ENCODE measurements at places on chromosomes 12 and 14.

- no peak for ATAC-seq
Observed at GRCh38 chr12:19933924-19934323, 434.4 kb upstream of the PDE3A start.

- no peak for ATAC-seq
Observed at GRCh38 chr12:127024791-127025190, 1242.2 kb upstream of the TMEM132C start.

DNA sequence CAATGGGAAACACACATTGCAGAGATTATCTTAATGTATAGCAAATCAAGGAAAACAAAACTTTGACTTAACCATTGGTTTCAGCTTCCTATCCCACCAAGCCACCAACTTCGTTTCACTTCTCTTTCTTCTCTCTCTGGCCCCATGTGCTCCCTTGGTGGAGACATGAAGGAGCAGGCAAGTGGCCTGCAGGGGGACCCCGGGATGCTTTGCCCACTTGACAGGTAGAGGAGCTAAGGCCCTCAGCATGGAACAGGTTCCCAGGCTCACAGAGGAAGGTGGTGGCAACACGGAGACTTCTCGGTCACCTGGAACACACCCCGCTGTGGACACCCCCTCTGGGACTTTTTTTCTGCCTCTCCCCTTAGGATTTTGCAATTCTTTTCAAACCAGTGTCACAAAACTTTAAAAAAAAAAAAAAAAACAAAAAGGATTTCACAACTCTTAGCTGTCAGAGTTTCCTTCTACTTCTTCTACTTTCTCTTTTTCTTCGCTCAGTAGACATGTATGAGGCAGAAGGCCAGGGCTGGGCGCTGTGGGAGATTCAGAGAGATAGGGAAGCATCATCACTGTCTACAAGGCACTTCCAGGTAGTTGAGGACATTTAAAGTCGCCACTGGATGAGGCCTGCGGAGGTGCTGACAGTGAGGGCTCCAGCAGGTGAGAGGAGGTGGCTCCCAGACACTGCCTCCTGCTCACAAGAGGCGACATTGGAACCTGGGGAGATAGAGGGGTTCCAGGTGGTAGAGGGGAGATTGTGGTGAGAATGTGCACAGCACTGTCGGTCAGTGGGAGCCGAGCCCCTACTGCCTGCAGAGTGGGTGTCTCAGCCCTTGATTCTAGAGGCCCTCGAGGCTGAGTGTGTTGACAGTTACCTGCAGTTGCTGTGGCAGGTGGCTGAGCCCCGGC lies 119.6 kb downstream of the GCH1 start:
- peak; percentile 48 for ATAC-seq

GRCh38 chr12:110498984-110499706 lies 2.8 kb downstream of the VPS29 start:
- no peak for ATAC-seq

DNA sequence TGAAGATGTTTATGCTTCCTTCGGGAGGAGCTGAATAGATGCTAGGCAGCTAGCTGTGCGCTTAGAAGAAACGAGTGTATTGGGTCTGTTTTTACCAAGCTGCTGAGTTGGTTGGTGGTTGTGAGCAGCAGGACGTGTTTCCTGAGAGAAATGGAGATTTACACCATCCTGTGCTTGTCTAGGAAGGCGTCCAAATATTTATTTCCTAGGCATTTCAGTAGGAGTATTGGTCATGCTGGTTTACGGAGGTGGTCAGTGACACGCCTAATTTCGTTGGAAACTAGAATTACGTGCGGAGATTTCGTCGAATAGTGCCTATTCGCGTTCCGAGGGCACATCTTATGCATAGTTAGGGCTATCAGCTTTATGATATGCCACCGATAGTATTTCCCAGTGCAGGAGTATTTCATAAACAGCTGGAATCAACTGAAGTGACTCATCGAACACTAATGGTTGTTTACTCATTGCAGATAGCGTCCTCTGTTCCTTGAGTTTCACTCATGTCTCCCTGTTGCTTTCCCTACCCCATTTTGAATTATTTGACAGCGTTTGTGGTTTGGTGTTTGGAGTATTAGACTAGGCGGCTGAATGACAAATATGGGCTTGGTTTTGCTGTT lies 780 bp downstream of the TBC1D15 start:
- ATAC-seq: peak; percentile 49

- ATAC-seq: peak; percentile 66
Observed at GRCh38 chr12:105882404-105882803, 256.4 kb downstream of the NUAK1 start.

DNA sequence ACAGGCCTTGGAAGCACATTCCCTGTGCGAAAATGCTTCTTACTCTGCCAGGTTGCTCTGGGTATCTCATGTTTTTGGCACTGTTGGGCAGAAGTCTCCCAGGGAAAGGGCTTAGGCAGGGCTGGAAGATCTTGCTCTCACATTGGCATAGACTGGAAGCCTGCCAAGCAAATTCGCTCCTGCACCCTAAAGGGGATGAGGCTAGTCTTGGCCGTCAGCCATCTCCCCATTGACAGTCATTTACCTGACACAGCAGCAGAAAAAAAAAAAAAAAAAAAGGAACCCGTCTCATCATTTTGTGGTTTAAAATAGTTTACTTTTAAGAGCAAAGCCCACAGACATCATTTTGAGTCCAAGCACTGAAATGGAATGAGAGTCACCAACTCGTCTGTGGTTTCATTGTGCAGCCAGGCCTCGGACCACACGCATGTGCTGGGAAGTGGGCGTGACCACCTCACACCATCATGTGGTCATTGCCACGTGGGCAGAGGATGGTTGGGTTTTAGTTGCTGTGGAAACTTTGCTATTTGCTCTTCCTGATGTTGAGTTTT lies 84.8 kb downstream of the NRXN3 start:
- ATAC-seq: no peak

GRCh38 chr12:120843472-120843871 lies 60.7 kb downstream of the SPPL3 start:
- ATAC-seq: no peak

Data from SK-N-SH treated with all-trans-retinoic acid at 6 μM for 48 hours (cell line).